ENCODE measurements at places on chromosomes 1 and 21.

GRCh38 chr1:205346956-205347574, 9.7 kb downstream of the KLHDC8A start:
- no peak for DNase-seq

GRCh38 chr1:23736437-23737134, 6.7 kb upstream of the ELOA start:
- DNase-seq: no peak

DNA sequence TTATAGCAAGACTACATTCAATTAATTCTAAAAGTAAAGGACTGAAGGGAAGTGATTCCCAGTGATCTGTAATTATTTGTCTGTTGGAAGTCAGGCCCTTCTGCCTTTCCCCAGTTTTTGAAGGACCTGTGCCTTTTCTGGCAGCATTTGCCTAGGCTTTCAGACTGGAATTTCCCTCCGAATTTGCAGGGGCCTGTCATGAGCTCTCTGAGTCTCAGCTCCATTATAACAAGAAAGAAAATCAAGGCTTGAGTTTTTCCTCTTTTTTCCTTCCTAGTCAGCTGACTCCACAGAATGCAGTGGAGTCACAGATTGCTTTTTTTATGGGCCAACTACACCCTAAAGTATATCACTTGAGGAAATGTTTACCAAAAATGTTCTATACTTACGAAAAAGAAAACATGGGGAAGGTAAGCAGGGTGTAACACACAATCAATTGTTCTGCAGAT, 1.1 kb downstream of the NR5A2 start:
- no peak for DNase-seq

DNA sequence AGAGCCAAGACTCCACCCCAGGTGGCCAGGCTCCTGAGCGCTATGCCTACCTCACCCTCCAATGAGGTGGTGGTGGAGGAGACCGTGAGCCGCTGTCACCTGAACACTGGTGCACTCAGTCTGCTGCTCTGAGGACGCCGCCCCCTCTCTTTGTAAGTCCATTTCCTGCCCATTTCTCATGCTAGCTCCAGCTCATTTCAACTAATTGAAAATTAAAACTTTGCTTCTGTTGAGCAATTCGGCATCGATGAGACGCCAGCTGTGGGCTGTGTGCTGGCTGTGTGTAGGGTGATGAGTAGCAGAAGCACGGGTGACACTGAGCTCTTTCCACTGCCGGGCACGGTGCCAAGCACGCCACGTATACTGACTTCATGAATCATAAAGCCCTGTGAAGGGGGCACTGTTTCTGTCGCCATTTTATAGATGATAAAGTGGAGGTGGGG, 11.2 kb downstream of the TNFRSF1B start:
- no peak for DNase-seq

DNA sequence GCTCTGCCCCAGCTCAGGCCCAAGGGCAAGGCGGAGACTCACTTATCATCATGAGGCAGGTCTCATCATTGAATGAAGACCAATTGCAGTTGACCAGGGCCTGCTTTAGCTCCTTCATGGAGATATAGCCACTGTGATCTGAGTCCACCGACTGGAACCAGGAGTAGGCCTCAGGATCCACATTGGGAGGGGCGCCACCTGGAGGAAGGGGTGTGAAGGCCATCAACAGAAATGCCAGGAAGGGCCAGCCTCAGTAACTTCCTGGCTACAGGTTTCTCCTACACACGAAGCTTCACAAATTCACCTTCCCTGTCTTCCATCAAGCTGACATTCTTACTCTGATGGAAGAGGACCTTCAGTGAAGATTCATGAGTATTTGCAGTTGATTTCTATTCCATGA, 11.6 kb downstream of the PEF1 start:
- no peak for DNase-seq

- no peak for DNase-seq
These were observed 77.0 kb downstream of the DDR2 start for GRCh38 chr1:162709132-162709860.

- peak; percentile 32 for DNase-seq
These were observed 1.1 kb downstream of the PSRC1 start for GRCh38 chr1:109281680-109282496.

- no peak for DNase-seq
These were observed 52.5 kb upstream of the PPM1J start for GRCh38 chr1:112767646-112768045.

DNA sequence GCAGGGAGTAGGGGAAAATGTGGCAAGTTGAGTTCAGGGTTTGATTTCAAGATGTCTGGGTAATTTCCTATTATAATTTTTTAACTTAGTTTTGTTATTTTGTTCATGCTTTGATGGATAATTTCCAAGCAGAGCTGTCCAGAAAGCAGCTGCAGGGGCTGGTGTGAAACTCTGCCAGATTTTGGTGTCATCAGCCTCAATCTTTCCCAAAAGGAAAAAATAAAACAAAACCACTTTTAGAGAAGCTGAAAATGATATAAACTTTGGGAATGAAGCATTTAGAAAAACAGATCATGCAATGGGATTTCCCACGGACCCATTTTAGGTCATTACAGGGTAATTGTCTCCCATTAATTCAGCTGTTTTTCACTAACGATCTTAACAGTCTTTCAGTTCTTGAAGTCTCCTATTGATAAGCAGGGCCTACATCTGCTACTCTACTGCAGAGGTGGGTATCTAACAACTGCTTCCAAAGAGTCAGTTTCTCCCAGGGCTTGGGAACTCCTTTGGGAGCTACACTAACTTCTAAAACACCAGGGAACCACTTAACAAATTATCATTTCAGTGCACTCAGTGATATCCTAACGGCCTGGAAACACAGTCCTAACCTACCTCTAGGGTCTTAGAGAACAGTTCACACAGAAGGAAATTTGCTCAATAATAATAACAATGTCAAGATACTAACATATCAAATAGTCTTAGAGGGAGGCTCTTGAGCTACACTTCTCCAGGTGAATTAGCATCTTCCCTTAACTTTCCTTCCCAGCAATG, 12.3 kb downstream of the ZNF436 start:
- DNase-seq: no peak

DNA sequence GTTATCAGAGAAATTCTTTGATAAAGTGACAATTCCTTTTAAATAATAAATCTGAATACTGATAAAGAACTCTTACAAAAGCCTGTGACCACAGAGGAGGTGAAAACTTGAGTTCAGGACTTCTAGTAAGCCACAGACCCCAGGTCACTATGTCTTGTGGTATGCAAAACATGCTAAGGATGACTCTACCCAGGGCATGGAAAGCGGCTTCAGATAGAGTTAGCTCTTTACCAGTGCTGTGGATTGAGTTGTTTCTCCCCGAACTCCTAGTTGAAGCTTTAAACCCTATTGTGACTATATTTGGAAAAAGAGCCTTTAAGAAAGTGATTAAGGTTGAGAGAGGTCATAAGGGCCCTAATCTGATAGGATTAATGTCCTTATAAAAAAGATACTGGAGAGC, 42.3 kb downstream of the HLX start:
- DNase-seq: no peak

GRCh38 chr1:112506306-112506705, 2.5 kb upstream of the WNT2B start:
- no peak for DNase-seq

GRCh38 chr1:216183454-216183853, 239.8 kb downstream of the USH2A start:
- DNase-seq: no peak

DNA sequence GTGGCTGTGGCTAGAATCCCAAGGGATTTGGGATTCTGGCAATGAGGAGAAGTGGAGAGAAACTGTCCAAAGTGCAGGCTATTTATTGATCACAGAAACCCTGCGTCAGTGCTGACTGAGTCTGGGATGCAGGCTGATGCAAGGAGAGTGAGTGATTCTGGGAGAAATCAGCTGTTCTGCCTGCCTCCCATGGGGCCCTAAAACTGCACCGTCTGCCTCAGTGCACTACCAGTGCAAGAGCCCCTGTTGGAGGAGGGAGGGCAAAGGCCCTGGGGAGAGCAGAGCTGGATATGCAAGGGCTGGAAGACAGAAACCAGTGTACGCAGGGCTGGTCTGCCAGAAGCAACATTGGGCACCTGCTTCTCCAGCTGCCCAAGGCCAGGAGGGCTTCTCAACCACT, 42.6 kb downstream of the C1orf198 start:
- no peak for DNase-seq

DNA sequence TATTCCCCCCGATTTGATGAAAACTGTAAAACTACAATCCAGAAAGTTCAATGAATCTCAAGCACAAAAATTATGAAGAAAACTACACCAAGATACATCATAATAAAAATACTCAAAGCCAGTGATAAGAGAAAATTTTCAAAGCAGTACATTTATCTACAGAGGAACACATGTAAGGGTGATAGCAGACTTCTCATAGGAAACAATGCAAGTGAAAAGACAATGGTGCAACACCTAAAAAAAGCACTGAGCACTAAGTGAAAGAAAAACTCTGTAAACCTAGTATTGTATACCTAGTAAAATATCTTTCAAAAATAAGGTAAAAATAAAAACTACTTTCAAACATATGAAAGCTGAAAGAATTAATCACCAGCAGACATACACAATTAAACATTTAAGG, 76.1 kb upstream of the IRF2BP2 start:
- no peak for DNase-seq

- DNase-seq: no peak
These were observed 52.2 kb downstream of the FGGY start for GRCh38 chr1:59349101-59349500.

DNA sequence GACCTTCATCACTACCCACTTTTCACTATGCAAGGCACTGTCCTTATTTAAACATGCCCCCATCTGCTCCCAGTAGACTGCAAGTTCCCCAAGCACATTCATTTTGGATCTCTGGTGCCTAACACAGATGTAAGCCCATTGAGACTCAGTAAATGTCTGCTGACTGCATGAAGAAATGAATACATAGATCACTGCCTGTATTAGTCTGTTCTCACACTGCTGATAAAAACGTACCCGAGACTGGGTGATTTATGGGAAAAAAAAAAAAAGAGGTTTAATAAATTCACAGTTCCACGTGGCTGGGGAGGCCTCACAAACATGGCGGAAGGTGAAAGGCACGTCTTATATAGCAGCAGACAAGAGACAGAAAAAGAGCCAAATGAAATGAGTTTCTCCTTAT, 204.9 kb downstream of the ATG4C start:
- no peak for DNase-seq

- peak; percentile 41 for DNase-seq
These were observed 8.7 kb upstream of the UMODL1 start for GRCh38 chr21:42062236-42063022.

- no peak for DNase-seq
These were observed 89.8 kb downstream of the TMEM200B start for GRCh38 chr1:29033829-29034466.

- DNase-seq: no peak
These were observed 18.4 kb downstream of the LRRC71 start for GRCh38 chr1:156938813-156939212.
